ENCODE measurements at places on chromosomes 16 and 17.

GRCh38 chr16:23753908-23754593 lies 775 bp upstream of the CHP2 start:
- DNase-seq = no peak

GRCh38 chr17:77513045-77513444 lies 372.3 kb downstream of the SEC14L1 start:
- DNase-seq = no peak

DNA sequence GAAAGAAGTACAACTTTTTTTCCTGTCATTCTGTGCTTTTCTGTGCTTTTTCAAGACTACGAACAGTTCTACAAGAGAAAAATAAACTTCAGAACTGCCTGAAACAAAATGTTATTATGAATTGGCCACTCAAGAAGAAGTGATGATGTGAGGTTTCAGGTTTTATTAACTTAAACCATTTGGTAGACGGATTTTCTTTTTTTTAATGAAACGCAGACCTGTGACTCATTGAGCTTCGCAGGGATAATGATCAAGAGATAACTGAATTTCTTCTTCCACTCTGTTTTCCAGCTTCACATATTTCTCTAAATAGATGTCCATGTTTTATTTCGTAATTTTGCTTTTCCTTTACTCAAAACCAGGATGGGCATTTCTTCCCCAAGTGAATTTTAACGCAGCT lies 32.7 kb downstream of the AIPL1 start:
- no peak for DNase-seq

GRCh38 chr16:89944773-89945172 lies 3.8 kb upstream of the DEF8 start:
- DNase-seq = no peak

- DNase-seq = no peak
Measured at GRCh38 chr16:27199736-27200135, 3.6 kb upstream of the KDM8 start.

- no peak for DNase-seq
Measured at GRCh38 chr16:55737318-55737717, 81.5 kb downstream of the SLC6A2 start.

DNA sequence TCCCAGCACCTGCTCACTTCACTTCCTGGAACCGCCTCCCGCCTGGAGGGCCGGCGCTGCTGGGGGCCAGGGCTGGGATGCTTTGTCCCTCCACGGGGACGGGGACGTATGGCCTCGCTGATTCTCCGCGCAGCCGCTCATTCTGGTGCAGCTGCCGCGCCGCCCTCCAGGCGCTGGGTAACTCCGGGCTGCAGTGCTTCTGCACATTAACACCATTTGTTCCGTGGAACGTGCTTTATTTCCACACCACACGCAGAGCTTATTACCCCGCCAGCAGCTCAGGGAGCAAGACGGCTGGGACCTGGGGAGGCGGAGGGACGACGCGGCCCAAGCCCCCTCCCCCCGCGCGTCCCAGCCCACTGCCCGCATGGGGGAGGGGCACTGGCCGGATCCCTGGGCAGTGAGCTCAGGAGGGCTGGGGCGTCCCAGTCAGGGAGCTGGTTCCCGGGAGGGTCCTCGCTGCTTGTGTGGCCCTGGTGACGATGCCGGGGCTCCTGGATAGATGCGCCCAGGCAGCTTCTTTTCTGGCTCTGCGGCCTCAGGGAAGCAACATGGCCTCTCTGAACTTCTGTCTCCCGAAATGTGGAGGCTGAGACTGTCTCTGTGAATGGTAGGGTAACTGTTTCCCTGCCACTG lies 45.4 kb upstream of the ACSF3 start:
- DNase-seq = no peak

DNA sequence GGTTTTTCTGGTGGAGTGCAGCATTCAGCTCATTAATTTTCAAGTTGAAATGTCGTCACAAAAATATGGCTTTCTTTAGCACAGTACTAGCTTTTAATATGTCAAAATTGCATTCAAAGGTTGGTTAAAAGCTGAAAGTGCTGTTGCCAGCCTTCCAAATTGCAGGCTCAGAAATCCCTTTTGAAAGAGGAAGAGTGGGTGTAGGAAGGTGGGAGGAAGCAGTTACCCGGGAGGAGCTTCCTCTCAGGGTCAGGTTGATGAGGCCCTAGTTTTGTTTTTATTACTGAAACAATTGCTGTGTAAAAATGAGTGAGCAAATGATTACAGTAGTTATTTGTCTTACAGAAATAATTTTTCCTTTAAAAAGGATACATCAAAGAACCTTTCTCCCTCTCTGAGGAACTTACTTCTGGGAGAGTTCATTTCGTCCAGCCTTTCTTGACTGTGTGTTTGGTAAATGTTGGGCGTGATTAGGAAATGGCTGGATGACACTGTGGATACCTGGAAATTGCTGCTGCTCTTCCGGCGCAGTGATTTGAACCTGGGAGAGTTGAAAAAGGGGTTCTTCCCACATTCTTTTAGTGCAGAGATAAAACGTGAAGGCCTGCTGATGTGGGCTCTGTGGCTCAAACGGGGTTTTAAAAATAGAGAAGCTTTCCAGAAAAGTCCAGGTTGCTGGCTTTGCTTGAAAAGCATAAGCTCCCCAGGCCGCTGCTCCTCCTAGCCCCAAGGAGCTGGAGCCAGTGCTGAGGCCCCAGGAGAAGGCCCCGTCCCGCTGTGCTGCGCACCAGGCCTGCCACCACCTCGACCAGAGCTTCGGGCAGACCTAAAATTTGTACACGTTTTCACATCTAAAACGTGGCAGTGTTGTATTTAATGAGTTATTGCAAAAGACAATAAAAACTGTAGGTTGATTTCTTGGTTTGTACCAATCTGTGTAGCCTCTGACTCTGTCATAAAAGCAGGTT lies 41.7 kb downstream of the SEC14L1 start:
- DNase-seq = no peak

GRCh38 chr16:89246903-89247733 lies 29.6 kb downstream of the ZNF778 start:
- no peak for DNase-seq

GRCh38 chr17:31882571-31882970 lies 18.9 kb downstream of the UTP6 start:
- no peak for DNase-seq

DNA sequence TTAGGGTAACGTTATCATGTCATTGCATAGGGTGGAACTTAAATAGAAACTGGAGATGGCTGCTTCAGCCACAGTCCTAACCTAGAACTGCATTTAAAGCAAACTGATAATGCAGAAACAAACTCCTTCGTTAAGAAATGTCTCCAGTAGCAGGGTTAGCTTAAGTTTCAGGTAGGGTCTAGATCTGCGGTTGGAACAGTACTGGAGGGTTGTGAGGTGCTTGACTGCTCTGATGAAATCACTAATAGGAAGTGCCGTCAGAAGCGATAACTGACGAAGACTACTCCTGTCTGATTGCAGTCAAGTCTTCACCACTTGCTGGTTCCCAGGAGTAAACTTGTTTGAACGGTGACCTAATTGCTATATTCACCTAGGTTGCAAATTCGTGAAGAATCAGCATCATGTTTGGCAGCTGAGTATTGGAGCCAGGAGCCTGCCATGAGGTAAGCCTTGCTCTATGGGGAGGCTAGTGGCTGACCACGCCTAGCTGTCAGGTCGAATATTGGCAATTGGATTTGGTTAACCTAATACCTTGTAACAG lies 24.5 kb downstream of the TRPV2 start:
- no peak for DNase-seq

- DNase-seq = no peak
Measured at GRCh38 chr16:66551788-66552285, 539 bp upstream of the CKLF start.

DNA sequence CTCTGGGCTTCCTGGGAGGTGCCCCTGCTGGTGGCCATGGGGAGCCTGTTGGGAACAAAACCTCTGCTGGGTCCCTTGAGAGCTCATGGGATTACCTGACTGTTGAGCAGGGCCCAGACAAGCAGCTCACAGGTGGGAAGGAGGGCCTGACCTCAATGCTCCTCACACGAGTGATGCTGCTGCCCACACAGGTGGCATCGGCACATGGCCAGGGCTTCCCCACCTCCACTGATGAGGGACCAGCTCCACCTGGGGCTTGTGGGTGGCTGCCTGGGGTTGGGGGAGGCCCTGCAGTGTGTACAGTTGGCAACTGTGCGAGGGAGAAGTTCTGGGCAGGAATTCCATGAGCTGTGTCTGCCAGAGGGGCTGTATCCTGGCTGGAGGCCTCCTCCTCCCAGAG lies 87.8 kb upstream of the NLRP1 start:
- no peak for DNase-seq

DNA sequence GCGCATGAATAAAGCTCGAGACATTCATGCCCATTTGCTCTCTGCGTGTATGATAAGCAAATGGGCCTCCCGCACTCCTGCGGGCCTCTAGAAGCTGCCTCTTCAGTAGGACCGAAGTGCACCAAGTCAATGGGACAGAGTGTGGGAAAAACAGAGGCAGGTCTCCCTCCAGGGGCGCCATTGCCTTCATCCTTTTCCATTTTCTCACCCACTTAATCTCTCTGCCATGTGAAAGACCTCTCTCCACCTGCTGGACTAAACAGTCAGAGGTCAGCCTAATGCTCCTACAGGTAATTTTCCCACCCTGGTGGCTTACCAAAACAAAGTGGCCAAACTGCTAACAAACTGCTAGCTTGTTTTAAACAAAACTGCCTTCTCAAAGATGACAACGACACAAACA lies 210.9 kb downstream of the ZFHX3 start:
- no peak for DNase-seq

- no peak for DNase-seq
Measured at GRCh38 chr16:81758376-81758775, 20.7 kb upstream of the PLCG2 start.

- no peak for DNase-seq
Measured at GRCh38 chr17:4509923-4510617, 11.4 kb downstream of the SPNS2 start.

- no peak for DNase-seq
Measured at GRCh38 chr16:12794486-12795387, 8.9 kb downstream of the CPPED1 start.

DNA sequence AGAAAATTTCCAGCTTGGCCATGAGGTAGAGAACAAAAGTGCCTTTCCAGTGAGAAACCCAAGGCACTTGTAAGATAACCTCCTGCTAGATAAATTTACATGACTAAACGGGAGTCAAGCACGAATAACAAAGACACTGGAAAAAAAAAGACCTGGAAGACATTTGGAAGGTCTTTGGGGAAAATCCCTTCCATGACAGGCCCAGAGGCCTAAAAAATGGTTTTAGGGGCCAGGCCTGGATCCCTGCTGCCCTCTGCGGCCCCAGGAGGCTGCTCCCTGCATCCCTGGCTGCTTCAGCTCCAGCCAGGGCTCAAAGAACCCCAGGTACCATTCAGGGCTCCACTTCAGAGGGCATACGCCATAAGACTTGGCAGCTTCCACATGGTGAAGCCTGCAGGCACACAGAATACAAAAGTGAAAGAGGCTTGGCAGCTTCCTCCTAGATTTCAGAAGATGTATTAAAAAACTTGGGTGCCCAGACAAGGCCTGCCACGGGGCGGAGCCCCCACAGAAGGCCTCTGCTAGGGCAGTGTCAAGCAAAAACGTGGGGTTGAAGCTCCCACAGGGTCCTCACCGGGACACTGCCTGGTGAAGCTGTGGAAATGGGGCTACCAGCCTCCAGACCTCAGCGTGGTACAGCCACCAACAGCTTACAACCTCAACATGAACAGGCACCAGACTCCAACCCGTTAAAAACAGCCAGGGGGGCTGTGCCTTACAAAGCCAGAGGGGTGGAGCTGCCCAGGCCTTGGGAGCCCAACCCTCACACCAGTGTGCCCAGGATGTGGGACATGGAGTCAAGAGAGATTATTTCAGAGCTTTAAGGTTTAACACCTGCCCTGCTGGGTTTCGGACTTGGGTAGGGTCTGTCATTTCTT lies 77.1 kb downstream of the SDK2 start:
- no peak for DNase-seq

DNA sequence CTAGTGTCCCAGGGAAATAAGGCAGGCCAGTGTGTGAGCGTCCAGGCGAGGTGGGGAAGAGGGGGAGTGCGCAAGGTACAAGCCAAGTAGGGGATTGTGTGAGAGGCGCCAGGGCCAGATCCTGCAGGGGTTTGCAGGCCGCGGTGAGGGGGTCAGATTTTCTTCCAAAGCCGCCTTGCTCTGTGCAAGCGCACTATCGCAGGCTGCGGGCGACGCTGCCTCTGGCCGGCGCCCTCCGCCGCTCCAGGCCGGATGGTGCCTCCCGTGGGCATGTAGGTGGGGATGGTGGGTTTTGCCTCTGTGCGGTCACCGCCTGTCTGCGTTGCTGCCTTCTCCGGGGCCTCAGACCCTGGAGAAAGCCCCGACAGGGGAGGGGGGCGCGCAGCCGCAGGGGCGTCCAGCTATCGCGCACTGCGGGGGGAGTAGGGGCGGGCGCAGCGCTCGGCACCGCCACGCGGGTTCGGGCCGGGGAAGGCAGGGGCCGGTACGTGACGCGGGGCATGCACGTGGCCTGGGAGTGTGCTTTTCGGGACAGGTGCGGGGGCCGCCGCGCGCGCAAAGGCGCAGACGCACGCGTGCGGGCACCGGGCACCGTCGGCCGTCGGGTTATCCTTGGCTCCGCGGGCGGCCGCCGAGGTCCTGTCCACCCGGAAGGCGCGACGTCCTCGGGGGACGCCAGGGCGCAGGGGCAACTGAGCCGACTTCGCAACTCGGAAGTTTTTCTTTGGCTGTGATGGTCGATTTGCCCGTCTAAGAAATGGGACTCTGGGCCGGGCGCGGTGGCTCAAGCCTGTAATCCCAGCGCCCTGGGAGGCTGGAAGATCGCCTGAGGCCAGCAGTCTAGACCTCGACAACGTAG lies 1.1 kb upstream of the HAPSTR1 start:
- no peak for DNase-seq

- no peak for DNase-seq
Measured at GRCh38 chr17:77456271-77456950, 315.6 kb downstream of the SEC14L1 start.

DNA sequence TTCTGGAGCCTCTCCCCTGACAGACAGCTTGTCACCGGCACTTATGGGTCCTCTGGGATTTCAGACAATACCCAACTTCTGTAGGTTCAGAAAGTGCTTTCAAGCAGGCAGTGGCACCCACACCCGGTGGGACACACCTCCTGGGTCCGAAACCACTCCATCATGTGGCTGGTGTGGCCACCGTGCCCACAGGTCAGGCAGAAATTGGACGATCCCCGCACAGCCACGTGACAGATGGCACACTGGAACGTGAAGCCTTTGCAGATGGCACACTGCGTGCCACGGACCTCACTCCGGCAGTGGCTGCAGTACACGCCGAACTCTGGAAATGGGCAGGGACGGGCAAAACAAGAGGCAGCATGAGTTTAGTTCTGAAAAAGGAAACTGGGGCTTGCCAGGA lies 99.5 kb upstream of the FA2H start:
- DNase-seq = no peak

DNA sequence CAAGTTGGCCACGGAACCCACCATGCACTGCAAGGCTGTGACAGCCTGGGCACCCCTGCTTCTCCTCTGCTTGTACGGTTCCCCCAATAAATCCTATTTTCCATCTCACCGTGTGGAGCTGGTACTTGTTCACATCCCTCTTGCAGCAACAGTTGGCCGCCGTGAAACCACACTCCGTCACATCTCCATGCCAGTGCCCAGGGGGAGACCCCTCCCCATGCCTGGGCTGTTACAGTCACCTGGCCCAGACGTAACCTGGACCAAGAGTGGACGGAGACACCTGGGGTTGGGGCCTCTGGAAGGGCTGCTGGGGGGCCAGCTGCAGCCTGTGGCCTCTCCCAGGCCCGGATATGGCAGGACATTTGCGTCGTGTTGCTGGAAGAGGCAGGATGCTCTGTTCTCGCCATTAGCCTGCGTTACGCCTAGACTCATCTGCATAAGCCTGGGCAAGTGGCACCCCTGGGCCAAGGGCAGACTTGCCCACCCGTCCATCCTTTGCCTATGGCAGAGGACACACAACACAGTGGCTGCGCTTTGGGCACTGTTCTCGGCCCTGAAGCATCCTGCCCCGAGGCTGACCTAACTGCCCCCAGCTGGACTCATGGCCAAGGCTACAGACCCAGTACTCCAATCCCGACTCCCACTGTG lies 14.2 kb upstream of the KREMEN2 start:
- no peak for DNase-seq
